ENCODE measurements at places on chromosomes 16 and 17.
A peak's percentile ranks its signal among the peaks of the same experiment; 100 is the strongest.

DNA sequence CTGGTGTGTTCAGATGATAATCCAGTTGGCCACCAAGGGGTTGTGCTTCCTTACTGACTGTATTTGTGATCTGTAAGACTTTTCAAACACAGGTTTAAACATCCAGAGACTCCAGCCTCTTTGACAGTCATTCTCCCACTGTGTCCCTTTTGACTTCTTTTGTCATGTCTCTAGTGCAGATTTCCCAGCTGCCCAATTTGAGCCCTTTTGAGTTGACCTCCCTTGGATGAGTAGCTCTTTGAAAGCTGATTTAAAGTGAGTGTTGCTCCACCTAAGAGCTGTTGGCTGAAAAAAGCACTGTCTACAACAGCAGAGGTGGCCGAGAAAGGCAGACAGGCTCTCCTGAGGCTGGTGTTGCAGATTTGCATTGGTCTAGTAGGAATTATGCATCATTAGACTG, 188.4 kb upstream of the TBX2 start:
- DNase-seq = no peak

- no peak for DNase-seq
These were observed 54.0 kb downstream of the TMEM132E start for GRCh38 chr17:34633351-34633750.

- no peak for DNase-seq
These were observed 763 bp upstream of the TOM1L1 start for GRCh38 chr17:54899721-54900456.

DNA sequence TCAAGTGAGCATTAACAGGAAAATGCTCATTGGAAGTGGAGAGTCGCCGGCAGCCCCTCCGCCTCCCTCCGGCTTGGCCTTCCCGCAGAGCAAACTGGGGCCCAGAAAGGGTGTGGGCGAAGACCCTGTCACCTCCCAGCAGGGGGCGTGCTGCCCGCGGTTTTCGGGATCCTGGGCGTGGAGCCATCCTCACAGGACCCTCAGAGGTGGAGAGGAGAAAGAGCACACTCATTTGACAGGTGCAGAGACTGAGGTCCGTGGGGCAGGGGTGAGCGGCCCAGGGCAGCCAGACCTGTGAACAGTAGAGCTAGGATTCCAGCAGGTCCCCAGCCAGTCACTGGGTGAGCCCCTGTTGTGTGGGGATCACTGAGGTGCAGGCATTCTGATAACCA, 1002.9 kb downstream of the KCNJ18 start:
- no peak for DNase-seq

GRCh38 chr17:73705594-73705993, 61.3 kb upstream of the SDK2 start:
- DNase-seq = no peak

DNA sequence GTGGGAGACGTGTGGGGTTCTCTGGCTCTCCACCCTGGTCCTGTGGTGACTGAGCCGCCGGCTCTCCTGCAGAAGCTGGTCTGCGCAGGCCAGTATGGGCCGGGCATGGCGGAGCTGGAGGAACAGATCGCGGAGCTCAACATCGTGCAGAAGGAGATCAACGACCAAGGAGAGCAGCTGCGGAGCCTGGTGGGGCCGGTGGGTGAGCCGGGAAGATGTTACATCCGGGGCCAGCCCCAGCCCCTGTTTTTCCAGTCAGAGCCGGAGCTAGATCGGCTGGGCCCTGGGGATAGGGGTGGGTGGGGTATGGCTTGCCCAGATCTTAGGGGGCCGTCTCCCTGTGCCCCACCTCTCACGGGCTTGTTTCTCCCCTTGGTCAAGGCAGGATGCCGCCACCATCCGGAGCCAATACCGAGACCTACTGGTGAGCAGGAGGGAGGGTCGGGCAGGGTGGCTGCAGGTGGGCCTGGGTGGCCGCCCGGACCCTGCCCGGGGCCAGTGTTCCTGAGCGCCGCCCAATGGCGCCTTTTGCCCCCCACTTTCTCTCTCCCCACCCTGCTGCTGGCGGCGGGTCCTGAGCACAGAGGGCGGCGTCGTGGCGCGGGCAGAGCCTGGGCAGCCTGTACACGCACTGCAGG, 5.0 kb downstream of the EVPLL start:
- no peak for DNase-seq

- no peak for DNase-seq
These were observed 78.9 kb upstream of the PLCG2 start for GRCh38 chr16:81700071-81700779.

DNA sequence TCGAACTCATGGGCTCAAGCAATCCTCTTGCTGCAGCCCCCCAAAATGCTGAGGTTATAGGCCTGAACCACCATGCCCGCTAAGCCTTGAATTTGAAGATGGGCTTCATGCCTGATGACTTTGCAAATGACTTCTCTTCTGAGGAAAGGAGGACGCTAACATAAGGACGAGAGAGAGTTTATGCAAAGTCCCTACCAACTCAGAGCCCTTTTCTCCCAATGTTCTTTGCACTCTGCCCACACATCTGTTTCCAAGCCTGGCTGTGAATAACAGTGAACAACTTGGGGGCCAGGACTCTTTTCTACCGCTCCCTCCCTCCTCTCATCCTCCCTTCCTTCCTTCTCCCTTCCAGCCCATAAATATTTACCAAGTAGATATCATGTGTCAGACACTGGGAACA, 8.5 kb upstream of the NPIPB2 start:
- DNase-seq = no peak

DNA sequence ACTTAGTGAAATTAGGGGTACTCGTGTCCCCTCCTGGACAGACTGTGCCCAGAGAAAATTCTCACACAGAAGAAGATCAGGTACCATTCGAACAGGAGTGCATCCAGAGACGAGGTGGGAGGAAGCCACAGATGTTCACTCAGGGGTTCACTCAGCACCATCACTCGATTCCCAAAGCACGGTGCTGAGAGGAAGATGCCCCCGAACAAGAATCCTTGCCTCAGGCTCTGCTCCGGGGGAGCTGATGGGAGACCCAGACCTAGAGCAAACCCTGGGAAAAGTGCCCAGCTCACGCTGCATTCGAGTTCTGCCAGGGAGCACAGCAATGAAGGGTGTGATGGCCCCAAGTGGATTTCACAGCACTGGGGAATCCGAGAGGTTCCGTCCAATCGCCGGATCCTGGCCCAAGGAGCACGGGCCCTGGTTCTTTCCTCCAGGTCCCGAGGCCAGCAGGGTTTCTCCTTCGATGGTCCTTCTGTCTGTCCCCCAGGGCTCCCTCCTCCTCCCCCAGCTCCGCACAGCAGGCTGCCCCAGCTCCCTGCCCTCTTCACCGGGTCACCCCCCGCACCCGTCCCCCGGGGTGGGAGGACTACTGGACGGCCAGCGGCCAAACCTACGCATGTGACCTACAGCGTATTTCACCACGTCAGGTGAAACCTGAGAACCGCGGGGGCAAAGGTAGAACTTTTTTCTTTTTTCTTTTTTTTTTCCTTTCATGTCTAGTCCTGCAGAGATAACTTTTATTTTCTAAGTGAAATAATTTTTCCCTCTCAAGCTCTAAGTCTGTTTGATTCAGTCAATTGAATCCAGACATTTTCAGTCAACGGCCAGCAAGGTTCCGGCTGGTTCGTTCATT, 10.2 kb upstream of the UBE2I start:
- DNase-seq = no peak

GRCh38 chr17:77907497-77908461, 50.7 kb upstream of the TNRC6C start:
- DNase-seq = no peak

DNA sequence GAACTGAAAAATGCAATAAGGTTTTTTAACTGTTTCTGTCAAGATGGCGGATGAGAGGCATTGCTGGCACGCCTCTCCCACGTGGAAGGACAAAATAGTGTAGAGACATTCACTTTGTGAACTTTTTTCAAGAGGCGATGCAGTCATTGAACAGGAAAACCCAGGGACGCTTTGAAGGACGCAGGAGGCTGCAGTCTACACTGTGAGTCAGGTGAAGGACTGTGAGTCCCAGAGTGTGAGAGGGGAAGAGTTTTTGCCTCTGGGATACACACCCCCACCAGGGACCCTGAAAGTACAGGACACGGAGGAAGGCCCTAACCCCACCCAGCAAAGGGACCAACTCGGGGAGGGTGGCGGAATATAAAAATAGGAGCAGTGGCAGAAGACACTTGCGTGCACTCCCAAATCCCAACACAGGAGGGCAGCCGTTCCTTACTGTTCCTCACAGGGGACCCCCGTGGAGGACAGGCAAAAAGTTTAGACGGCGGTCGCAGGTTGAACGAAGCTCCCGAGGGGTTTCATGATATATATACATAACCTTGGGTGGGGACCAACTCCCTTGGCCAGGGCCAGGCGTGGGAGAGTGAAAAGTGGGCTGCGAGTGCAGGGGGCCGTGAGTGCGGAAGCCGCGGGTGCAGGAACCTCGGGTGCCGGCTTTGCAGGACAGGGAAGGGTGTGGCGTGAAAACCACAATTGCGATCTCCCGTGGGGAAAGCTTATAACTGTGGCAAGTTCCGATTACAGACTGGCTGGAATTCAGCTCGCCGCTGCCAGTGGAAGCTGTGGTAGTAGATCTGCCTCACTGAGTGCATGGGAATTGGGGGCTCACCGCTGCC, 82.0 kb upstream of the ALOX12 start:
- peak; percentile 78 for DNase-seq

GRCh38 chr16:89981414-89981813, 32.9 kb downstream of the DEF8 start:
- no peak for DNase-seq

DNA sequence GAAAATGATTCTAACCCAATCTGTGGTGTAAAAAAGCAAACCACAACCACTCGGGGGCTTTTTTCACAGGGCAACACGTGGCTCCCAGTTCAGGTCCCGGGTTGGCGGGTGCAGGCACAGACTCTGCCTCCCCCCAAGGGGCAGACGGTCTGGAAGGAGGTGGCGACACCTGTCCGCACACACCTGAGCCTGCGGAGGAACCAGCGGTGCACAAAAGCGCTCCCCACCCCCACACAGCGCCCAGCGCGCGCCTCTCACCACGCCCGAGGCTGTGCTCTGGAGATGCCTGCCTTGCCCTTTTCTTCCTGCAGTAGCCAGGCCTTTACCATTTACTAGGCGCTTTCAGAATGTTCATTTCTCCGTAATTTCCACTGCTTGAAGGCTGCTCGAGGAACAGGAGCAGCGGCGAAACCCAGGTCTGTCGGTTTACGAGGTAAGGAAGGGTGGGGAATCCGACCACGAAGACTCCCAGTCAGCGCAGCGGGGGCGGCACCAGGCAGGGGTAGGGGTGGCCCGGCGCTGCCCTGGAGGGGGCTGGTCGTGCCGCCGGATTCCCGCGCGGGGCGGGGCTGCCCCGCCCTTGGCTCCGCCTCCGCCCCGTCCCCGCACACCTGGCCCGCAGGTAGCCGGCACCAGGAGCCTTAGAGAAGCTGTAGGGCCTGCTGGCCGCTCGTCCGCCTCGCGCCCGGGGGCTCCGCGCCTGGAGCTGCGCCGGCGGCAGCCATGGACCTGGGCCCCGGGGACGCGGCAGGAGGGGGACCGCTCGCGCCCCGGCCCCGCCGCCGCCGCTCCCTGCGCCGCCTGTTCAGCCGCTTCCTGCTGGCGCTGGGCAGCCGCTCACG, at the start of gene USP43:
USP43 (plus strand) TSS at position 608 of the 842 bp plus-strand sequence; CDS start at position 724, 116 bp downstream.
- DNase-seq = no peak

DNA sequence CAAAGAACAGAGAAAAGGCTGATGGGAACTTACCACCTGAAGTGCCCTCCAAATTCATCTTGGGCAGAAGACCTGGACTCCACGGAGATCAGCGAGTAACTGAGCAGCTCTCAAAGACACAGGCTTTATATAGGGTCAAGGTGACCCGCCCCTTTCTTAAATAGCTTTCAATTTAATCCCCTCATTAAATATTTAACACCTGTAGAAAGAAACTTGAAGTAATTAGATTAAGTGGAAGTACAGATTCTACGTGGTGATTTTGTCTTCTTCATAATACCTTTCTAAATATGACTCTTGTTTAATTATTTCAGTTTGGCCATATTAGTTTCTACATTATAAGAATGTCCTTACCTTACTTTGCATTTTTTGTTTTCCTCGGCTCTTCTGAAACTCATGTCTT, at the start of gene DUXB:
DUXB (minus strand) TSS at position 101 of the 400 bp plus-strand sequence; CDS start at position 58, 43 bp downstream.
- no peak for DNase-seq

- no peak for DNase-seq
These were observed 109.3 kb upstream of the CHMP6 start for GRCh38 chr17:80882323-80882722.

- no peak for DNase-seq
These were observed 129.9 kb downstream of the MGAT5B start for GRCh38 chr17:76997981-76998531.

GRCh38 chr17:77741109-77741508, 217.4 kb upstream of the TNRC6C start:
- no peak for DNase-seq

GRCh38 chr17:35944151-35944550, 638 bp upstream of the LYZL6 start:
- DNase-seq = no peak

DNA sequence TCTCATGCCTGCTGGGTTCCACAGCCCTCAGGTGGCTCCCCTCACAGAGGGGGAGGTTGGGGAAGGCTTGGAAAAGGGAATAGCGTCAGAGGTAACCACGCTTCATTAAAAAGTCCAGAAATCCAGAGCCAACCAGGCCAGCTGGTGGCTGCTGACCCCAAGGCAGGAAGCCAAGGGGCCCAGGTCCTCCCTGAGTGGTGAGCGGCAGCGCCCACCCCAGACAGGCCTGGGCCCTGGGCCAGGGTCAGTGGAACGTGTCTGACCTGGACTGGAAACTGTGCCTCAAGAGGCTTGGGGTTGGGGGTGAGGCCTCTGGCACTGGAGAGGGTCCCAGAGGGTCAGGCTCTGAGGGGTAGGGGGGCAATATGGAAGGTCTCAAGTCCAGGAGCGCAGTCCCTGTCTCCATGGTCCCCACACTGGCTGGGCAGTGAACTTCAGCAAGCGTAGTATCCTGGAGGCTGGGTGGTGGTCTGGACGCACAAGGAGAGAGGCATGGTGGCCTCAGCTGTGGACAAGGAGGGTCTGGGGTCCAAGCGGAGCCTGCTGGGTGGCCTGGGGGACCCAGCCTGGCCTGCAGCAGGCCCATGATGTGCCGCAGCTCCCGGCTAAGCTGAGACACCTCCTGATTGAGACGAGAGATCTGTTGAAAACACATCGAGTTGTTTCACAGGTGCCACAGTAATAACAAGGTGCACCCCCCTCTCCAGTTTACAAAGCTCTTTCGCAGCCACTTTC, 5.2 kb upstream of the RAB5C start:
- DNase-seq = no peak

DNA sequence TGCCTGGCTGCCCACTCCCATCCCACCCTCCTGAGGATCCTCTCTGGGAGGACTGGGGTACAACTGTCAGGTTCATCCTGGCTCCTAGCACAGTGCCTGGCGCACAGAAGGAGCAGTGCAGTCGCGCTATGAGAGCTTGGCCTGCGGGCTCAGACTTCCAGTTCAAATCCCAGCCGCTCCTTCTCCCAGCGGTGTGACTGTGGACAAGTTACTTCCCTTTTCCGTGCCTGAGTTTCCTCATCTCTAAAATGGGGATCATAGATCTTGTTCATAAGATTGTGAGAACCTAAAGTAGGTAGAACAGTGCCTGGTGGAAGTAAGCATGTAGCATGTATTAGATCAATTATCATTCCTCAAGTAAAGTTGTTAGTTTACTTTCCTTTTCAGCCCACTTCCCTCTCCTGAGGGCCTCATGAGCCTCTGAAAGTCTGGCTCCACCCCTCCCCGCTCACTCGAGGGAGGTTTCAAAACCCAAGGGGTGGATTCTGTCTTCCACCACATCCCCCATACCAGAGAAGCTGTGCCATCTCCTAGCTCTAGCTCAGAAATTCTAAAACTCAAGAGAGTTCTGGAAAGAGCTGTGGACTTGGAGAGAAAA, 19.9 kb upstream of the COL1A1 start:
- no peak for DNase-seq
